ENCODE measurements at places on chromosomes 6 and 20.

GRCh38 chr6:148996815-148997214 lies 250.0 kb downstream of the UST start:
- no peak for DNase-seq

DNA sequence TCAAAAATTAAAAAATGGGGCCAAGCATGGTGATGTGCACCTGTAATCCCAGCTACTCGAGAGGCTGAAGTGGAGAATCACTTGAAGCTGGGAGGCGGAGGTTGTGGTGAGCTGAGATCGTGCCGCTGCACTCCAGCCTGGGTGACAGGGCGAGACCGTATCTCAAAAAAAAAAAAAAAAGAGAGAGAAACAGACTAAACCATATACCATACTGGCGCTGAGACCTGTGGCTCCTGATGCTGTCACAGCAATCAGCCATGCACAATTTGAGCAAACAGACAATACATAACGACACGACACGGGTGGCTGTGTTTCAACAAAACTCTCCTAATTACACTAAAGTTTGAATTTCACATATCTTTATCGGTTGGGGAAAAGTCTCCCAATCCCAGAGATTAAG lies 14.9 kb upstream of the CBFA2T2 start:
- DNase-seq = no peak

DNA sequence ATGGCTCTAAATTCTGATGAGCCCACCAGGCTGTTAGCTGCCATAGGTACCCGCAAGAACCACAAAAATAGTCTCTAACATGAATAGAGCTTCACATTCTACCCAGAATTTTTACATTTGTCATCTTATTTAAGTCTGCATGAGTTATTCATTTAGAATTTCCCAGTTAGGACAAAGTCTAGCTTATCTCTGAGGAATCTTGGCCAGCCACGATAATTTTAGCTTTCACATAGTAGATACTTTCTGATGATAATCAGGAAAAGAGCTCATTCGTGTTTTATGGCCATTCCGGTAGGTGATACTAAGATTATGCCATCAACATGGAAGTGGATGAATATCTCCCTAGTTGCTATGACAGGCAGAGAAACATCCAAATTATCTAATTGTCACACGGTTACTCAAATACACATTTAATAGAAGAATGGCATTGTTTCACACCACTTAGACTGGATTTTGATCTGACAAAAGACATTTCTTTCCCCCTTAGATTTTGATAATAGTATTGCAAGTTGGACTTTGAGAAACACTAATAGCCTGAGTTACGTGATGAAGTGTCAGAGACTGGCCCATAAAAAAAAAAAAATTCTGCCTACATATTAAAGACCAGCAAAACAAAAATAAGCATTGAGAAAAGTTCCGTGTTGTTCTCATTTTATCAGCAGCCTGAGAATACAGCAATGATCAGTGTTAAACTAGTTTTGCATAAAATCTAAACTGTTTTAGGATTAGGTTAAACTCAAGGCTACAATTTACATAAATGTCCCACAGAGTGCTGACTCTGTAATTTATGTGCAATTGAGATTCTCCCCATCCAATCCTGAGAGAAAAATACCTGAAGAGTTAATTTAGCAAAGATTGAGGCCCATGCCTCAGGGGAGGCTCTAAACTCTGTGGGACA lies 397.5 kb upstream of the ARID1B start:
- DNase-seq = no peak

GRCh38 chr6:11209906-11210305 lies 22.6 kb downstream of the NEDD9 start:
- no peak for DNase-seq

DNA sequence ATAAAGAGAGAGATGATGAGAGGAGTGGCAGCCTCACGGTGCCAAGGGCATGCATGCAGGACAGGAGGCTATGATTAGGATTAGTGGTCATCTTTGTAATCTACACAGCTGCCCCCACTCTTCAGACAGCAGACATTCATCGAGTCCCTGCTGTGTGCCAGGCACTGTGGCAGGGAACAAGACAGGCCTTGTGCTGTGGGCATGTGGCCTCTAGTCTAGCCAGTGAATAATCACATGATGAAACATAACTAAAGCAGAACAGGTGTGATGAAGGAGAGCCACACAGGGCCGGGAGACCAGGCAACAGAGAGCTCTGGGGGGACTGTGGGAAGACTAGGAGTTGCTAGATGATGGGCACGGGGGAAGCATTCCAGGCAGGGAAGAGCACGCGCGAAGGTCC lies 22.2 kb downstream of the TOX2 start:
- no peak for DNase-seq

GRCh38 chr6:47404435-47404834 lies 73.2 kb upstream of the CD2AP start:
- no peak for DNase-seq

DNA sequence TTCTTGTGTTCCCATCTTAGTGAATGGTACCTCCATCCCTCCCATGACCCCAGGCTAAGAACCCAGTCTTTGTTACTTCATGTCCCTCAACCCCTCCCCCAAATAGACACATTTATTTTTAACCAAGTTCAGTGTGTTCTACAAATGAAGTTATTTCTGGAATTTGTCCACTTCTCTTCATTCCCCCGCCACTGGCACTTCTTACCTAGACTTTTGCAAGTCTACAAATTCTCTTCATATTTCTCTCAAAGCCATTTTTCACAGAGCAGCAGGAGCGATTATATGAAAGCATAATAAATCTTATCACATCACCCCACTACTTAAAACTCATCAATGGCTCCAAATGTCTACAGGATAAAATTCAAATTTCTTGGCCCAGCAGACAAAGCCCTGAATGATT lies 131.4 kb downstream of the BTBD9 start:
- DNase-seq = no peak

DNA sequence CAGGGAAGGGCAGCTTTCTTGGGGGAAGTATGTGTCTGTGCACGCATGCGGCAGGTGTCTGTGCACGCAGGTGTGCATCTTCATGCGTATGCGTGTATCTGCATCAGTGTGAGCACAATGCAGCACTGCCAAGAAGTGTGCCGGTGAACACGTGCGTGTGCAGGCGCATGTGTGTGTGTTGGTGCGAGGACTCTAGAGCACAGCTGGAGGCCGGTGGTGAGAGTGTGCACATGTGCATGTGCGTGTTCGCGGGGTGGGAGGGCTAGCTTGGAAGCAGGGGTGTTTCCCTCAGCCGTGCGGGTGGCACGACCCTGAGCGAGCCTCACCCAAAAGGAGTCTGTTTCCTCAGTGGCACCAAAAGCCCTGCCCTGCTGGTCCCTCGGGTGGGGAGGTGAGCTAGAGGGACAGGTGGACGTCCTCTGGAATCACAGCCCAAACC lies 7.5 kb downstream of the SLC17A9 start:
- DNase-seq = no peak

GRCh38 chr6:6597682-6598081 lies 9.2 kb downstream of the LY86 start:
- DNase-seq = no peak

DNA sequence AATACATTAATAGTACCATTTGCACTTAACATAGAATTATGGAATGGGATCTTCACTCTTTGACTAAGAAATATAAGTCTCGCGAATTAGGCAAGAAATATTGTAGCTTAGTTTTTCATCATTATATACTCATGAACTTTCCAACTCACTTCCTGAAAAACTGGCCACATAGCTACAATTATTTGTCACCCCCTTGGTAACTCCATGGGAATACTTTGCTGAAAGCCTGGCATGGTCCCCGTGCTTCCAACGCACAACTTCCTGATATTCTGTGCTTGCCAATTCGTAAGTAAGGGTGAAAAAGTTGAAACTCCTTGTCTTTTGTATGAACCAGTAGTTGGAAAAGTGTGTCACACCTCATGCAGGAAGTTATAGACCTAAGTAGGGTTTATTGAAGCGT lies 23.7 kb upstream of the HLA-DQA1 start:
- no peak for DNase-seq

DNA sequence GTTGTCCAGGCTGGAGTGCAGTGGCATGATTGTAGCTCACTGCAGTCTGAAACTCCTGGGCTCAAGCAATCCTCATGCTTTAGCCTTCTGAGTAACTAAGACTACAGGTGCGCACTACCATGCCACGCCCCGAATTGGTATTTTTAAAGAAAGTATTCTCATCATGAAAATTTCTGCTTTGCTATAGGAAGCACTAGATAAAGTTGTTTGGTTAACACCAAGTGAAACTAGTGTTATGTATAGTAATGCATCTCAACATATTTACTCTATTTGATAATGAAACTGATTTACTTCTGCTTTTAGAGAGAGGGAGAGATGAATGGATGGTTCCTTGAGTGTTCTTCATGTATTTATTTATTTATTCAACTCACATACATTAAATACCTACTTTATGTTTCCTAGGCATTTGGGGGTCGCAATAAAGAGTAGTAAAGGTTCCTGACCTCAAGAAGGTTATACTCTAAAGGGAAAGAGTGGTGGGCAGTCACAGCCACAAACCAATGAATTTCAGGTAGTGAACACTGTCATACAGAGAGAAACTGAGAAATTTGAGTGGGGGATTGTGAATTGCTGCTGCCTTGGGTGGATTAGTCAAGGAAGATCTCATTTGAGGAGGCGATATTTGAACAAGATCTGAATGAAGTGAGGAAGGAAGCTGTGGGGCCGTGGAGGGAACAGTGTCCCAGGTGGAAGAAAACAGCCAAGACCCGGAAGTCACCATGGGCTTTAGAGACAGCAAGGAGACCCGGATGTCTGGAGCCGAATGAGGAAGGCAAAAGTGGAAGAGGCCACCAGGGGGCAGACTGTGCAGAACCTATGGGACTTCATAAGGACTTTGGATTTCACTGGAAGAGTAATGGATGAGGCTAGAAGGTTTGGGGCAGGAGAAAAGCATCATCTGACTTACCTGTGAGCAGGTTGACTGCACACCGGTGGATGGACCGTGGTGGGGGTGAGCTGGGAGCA lies 185.6 kb downstream of the TSHZ2 start:
- no peak for DNase-seq

DNA sequence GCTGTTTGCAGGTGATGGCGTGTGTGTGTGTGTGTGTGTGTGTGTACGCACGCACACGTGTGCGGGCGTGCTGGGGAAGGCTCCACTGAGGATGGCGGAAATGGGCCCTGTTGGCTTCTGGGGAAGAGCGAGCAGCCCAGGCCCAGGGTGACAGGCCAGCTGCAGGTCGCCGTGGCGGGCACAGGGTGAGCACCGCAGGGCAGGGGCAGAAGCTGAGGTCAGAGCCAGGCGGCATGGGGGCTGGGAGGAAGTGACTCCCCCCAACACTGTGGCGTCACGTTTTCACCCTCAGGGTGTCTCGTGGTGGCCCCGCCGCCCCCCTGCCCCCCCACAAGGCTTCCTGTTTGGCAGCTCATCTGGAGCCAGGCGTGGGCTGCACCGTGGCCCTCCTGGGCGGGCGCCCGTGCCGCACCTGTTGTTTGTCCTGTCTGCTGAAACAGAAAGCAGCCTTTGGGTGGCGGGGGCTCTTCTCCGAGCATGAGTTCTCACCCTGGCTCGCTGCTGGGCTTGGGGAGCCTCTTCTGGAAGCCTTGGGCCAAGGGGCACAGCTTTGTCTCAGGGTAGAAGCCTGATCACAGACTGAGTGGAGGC lies 7.1 kb downstream of the RBM38 start:
- DNase-seq = no peak

- DNase-seq = no peak
These were observed 296.2 kb downstream of the FOXA2 start for GRCh38 chr20:22288156-22288555.

- DNase-seq = no peak
These were observed 104.4 kb upstream of the ADGRF4 start for GRCh38 chr6:47593979-47594378.

DNA sequence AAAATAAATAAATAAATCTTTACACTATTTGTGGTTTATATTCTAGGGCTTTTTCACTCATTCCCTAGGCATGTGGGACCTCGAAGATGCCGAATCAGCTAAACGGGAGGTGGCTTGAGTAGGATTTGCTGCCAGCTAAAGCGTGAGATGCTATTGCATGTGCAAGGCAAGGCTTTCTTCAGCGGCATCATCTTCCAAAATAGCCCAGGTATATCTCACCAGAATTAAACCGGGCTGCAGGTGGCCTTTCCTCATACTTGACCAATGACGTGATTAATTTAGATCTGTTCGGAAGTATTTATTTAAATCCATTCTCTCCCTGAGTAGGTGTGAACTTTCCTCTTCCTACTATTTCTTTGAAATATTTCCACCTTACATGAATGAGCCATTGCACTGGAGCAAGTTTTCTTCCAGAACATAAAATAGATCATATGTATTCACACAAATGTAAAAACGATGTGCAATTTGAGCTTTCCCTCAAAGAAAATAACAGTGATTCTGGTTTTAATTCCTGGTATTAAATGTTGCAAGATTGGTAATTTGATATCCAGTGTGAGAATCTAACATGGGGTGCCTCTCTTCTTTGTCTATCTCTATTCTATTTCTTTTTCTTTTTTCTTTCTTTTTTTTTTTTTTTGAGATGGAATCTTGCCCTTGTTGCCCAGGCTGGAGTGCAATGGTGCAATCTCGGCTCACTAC lies 24.3 kb upstream of the ZNF217 start:
- no peak for DNase-seq

DNA sequence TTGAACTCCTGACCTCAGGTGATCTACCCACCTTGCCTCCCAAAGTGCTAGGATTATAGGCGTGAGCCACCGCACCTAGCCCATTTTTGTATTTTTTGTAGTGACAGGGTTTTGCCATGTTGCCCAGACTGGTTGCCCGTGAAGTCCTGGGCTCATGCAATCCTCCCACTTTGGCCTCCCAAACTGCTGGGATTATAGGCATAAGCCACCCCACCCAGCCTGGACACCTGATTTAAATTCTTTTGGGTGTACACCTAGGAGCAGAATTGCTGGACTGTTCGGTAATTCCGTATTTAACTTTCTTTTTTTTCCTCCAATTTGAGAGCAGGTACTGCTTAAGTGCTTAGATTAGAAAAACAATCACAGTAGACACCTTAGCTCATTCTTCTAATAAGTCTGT lies 5.6 kb upstream of the NRM start:
- DNase-seq = no peak

DNA sequence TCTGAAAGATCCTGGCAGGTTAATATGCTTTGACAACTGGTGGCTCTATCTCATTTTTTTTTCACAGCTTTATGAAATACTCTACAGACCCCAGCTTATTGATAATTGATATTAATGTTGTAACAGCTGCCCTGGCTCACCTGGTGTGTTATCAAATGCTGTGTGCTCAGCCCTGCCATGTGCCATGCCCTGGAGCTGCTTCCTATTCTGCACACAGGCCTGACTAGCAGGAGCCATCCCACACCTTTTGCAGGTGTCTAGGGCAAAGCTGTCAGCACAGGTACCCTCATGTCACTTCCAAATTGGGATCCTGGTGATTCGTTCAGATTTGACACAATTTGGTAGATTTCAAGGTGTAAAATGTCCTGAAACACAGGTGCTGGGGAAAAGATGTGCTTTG lies 254.6 kb upstream of the MAN1A1 start:
- DNase-seq = no peak

- no peak for DNase-seq
These were observed 53.8 kb upstream of the CCDC28A start for GRCh38 chr6:138719744-138720143.

- DNase-seq = no peak
These were observed 117.3 kb downstream of the MAP3K4 start for GRCh38 chr6:161108916-161109315.

DNA sequence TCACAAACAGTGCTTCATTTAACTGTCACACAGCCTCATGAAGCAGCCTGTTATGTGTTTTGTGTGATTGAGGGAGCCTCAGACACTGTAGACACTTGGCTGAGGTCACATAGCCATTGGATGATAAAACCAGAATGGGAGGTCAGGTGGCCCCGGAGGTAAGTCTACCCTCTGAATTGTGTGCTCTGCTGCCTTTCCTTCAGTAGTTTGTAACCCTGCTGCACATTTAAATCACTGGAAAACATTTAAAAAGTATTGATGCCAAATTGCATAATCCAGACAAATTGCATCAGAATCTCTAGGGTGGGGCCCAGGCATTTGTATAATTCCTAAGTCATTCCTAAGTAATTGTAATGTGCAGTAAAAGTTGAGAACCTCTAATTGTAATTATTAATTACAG lies 85.2 kb upstream of the ECI2 start:
- no peak for DNase-seq
